Fibroblast of the aortic adventitia (primary cell): ENCODE measurements at places on chromosomes 6 and 20. TPM values are rescaled to one million over a fixed set of nuclear protein-coding genes. Genes with fewer than 3 reads are reported as not detected.

Gene KCNK16
- total RNA-seq, result not detected in 2 replicates

Gene SLC17A3
- total RNA-seq, result 1.1 TPM in 1 of 2 replicates, not detected in the other

Gene TEAD3
- 4.6 and 11.6 TPM in 2 replicates for total RNA-seq

Gene NKAIN4
- not detected in 2 replicates for total RNA-seq

Gene HLA-DOB
- 2.6 TPM in 1 of 2 replicates, not detected in the other for total RNA-seq

Gene TBXT
- not detected in 2 replicates for total RNA-seq

Gene PTCRA
- not detected in 2 replicates for total RNA-seq

Gene HSPA1L
- total RNA-seq, result 1.4 and 2.4 TPM in 2 replicates

- DNase-seq, result no peak
Observed at GRCh38 chr6:116714296-116714695, 33.3 kb downstream of the KPNA5 start.

GRCh38 chr6:117555882-117556498 is 46.3 kb downstream of the GOPC start:
- DNase-seq, result peak; percentile 63

GRCh38 chr20:38418509-38419204 is 16.5 kb downstream of the SNHG17 start:
- peak; percentile 70 for DNase-seq

GRCh38 chr20:35325401-35325800 is 33.2 kb upstream of the FAM83C start:
- no peak for DNase-seq

DNA sequence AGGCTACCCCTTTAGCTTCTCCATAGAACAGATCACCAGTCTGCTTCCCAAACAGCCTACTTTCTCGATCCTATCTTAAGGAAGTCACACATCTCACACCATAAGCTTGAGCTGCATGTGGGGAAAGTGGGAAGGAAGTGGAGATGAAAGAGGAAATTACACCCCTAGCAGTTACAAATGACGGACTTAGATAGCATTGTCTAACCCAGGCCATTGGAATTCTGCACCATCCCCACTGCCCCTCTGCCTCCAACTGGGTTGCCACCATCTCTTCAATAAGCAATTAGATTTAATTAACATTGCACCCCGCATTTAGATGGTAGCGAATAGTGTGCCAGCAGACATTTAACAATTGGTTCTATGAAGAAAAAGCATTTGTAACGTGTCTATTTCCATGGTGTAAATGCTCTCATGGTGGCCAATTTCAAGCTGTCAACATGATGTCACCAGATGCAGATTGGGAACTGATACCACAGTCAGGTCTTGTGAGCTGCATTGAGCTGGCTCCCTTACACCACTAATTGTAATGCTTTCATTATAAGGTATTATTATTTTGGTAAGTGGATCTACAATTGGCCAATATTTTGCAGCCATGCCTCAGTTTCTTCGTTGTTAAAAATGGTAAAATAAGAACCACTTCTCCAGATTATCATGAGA is 124.7 kb downstream of the CD24 start:
- DNase-seq, result no peak

- no peak for DNase-seq
Observed at GRCh38 chr6:63114610-63115211, 96.6 kb upstream of the FKBP1C start.

GRCh38 chr6:139588734-139589593 is 214.5 kb upstream of the CITED2 start:
- peak; percentile 64 for DNase-seq

- DNase-seq, result no peak
Observed at GRCh38 chr6:34517966-34518365, 38.2 kb downstream of the SPDEF start.

DNA sequence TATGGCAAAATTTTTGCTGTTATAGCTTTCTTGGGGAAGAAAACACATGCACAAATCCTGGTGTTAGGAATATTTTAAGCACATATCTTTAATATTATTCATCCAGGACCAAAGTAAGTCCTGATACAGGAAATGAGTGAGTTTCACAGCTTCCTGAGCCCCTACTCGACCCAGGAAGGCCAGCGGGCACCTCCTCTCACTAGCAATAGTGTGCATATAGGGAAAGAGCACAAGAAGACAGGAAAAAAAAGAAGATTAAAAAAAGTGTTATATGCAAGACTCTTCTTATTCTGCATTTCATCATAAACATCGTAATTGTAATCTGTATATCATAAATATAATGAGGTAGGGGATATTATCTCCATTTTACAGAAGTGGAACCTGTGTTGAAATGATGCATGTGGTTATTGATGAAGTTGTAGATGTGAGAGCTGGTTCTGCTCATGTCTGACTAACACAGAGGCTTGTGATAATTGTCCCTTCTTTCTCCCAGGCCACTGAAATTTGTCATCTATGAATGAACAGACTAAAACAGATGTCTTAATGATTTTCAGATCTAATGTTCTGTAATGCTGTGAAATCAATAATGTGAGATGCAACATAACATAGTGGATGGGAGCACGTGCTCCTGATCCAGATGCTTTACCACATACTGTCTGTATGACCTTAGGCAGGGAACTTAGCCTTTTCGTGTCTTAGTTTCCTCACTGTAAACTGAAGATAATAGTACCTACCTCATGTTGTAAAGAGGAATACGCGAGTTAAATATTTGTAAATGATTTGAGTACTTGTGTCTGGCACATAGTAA is 101.2 kb downstream of the MYO6 start:
- DNase-seq, result no peak

DNA sequence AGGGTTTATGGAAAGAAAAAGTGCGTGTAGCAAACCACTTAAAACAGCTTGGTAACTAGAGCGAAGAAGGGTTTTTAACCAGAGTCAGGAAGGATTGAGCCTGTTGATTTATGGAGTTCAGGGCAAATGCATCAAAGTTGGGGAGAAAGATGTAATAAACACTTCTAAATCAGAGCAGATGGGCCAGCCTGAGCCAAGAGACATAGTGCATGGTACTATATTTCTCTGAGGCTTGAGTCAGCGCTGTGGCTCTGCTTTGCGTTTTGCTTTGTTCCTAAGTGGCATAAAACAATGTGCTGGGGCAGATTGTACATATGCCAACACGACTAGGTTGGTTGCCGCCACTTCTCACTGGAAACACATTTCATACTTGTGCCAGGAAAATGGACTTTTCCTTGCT is 111.3 kb downstream of the BCKDHB start:
- peak; percentile 4 for DNase-seq

DNA sequence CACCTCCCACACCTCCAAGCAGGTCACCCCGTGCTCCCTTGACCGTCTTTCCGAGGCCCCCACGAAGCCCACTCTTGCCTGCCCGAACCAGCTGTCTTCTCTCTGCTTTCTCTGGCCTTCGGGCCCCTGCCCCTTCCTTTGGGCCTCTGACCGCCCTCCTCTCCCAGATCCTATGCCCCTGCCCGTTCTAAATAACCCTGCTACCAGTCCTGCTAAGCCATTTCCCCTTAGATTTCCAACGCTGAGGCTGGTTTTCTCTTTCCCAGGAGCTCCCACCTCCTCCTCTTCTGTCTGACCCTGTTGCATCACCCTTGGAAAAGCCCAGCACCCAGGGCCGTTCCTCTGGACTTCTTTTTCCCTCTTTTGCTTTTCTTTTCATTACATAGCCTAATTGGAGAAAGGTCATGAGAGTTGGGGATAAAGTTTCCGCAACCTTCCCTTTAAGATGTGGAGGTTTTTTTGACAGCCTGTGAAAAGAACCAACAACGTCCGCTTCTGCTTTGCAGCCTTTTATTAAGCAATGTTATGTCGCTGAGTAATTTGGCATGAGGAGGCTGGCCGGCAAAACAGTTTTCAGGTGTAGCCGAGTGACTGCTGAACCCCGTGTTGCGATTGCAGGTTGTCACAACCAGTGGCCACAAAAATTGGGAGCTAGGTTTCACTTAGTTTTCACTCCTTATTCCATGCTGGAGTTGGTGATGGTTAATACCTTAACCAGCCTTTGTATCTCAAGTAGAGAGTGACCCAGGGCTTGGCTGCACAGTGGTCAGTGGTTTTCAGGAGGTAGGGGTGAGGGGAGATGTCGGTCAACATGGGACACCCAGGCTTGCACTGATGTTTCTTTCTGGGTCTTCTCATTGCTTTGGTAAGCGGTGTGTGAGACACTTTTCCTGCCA is 970 bp downstream of the BLTP3A start:
- DNase-seq, result peak; percentile 67

- DNase-seq, result peak; percentile 72
Observed at GRCh38 chr20:46027245-46027853, 1.7 kb upstream of the SLC12A5 start.

DNA sequence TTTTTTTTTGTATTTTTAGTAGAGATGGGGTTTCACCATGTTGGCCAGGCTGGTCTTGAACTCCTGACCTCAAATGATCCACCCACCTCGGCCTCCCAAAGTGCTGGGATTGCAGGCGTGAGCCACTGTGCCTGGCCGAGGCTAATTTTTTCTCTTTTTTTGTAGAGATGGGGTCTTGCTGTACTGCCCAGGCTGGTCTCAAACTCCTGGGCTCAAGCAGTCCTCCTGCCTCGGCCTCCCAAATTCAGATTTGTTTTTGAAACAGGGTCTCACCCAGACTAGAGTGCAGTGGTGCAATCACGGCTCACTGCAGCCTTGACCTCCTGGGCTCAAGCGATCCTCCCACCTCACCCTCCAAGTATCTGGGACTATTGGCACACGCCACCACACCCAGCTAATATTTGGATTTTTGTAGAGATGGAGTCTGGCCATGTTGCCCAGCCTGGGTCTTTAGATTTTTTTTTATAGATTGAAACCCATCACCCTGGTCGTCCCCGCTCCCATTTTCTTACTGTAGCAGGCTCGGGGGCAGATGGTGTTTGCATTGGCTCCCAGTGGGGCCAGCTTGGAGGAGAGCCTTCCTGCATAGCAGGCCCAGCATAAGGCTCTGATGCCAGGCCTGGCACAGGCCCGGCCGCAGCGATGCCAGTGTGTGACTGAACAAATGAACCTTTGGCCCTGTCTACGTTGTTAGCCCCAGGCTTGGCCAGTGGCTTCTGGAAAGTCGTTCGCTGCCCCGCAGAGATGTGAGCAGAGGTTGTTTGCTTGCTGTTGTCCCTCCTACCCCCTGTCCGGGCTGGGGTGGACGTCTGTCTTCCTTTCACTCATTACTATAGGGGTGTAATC is 4.3 kb upstream of the MTG2 start:
- DNase-seq, result no peak

DNA sequence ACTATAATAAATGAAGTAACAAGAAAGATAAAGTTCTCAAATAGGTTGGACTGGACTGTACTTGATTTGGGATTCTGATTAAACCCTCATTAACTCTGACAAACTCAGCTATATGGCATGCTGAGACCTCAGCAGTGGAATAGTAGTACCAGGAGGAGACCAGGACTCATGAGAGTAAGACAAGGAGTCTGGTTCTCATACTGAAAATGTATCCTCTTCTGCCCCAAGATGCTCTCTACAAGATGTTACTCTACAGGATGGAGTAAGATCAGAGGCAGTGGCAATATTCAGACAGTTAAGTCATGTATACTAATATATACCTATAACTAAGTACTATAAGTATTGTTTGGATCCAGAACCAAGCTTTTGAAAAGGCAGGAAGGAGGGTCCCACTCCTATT is 31.9 kb upstream of the SYNCRIP start:
- no peak for DNase-seq

- no peak for DNase-seq
Observed at GRCh38 chr6:110034667-110035036, 56.5 kb downstream of the GPR6 start.

GRCh38 chr20:32112841-32113240 is 3.3 kb downstream of the TM9SF4 start:
- DNase-seq, result no peak

GRCh38 chr20:22770241-22770800 is 185.9 kb upstream of the FOXA2 start:
- no peak for DNase-seq

- no peak for DNase-seq
Observed at GRCh38 chr6:75608956-75609533, 7.4 kb downstream of the SENP6 start.
